ENCODE measurements at places on chromosomes 16 and 17.

DNA sequence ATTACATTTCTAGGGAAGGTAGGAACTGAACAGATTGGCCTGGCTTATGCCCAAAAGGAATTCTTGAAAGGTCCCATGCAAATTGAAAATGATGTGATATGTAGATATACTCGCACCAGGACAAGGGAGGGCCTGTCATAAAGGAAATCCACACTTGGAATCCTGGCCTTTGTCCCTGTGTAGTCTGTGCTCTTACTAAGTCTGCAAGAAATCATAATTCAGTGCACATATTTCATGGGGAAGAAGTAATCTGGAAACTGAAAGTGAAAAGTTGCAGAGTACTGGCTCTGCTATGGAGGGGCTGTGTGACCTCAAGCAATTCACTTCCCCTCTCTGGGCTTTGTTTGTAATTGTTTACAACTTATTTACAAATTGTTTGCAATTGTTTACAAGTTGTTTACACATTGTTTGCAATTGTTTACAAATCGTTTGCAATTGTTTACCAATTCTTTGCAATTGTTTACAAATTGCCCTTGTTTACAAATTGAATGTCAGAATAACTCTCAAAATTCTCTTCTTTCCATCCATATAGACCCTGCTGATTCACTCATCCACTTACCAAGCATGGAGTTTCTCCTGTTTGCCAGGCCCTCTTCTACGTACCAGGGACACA is 12.9 kb downstream of the SCNN1G start:
- no peak for DNase-seq

DNA sequence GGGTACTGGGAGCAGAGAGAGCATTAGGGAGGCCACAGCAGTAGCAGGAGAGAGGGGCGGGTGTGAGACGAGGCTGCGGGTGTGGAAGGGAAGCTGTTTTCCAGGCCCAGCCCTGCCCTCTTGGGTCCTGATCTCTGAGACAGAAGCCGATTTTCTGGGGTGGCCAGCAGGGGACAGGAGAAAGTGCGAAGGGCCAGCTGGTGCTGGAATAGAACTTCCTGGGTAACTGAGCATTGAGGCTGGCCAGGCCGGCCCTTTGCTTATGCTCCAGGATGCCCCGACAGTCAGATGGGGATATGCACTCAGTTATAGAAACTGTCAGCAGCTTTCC is 804 bp downstream of the BTBD17 start:
- no peak for DNase-seq

GRCh38 chr17:57803021-57803420 is 46.8 kb downstream of the MRPS23 start:
- no peak for DNase-seq

DNA sequence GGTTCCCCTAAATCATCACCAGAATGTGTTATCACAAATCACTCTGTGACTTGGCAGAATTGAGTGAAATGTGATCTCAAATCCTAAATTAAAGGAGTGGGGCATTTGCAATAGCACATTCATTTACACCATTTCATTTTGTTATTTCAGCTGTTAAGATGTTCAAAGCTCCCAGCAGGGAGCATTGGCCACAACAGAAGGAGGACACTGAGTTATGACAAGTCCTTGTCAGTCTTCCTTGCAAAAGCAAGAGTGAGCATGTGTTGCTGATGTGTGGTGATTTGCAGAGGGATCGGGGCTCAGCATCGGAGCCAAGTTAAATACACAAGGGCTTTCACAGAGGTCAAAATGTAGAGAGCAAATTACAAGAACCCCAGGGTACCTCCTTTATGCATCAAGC is 372.2 kb upstream of the CDH5 start:
- DNase-seq: no peak

DNA sequence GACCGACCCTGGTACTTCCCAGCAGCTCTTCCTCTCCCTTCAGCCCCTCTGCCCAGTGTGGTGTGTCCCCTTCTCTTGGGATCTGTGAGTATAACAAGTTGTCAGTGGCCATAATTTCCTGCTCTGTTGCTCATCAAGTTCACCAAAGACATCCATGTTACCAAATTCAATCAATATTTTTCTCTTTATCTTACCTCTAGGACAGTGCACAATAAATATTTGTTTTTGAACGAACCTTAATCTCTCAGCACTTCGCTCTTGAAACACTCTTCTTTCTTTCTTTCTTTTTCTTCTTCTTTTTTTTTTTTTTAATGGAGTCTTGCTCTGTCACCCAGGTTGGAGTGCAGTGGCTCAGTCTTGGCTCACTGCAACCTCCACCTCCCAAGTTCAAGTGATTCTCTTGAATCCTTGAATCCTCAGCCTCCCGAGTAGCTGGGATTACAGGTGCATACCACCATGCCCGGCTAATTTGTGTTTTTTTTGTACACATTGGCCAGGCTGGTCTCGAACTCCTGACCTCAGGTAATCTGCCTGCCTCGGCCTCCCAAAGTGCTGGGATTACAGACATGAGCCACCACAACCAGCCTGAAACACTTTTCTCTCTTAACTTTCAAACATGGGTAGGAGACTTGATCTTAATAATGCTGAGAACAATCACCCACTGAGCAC is 2.7 kb upstream of the UMOD start:
- DNase-seq: no peak

DNA sequence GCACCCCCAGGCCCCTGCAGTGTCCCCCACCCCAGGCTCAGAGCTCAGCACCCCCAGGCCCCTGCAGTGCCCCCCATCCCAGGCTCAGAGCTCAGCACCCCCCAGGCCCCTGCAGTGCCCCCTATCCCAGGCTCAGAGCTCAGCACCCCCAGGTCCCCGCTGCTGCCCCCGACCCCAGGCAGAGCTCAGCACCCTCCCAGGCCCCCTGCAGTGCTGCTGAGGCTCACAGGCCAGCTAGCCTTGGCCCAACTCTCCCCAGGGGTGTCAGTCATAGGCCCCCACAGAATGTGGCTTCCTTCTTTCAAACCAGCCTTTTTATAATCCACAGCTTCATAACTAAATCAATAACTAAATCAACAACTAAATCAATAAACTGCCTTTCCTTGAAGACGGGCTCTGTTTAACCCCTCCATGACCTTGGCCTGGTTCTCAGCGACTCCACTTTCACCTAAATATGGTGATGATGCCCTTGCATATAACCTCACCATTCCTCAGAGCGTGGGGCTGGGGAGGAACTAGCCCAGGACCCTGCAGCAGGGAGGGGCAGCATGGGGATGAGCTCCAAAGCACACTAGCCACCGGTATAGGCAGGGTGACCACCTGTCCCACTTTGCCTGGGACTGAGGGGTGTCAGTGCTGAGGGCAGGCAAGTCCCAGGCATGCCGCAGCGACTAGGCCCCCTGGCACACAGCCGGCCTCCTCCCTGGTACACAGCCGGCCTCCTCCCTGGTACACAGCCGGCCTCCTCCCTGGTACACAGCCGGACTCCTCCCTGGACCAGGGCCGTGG is 5.0 kb downstream of the NOTUM start:
- no peak for DNase-seq

All from SW480 (cell line).